ENCODE measurements at places on chromosomes 2 and 18.
A peak's percentile ranks its signal among the peaks of the same experiment; 100 is the strongest.

DNA sequence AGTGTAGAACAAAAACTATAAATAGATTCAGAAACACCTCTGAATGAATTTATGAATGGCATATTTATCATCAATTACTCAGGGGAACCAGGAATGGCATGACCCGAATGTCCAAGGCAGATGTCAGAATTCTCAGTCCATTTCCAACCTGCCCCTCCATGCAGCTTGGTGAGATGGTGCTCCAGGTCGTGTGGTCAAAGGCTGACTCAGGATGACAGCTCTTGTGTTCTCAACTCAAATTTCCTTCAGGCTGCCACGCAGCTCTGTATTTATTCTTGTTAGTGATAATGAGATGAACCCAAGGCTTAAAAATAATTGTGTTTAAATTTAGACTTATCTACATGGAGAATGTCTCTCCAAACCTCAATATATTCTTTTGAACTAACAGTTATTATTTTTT is 146.9 kb downstream of the METTL4 start:
- DNase-seq, result no peak

GRCh38 chr2:231130336-231131056 is 5.7 kb upstream of the HTR2B start:
- no peak for DNase-seq

GRCh38 chr2:37886745-37887144 is 38.3 kb upstream of the RMDN2 start:
- DNase-seq, result no peak

DNA sequence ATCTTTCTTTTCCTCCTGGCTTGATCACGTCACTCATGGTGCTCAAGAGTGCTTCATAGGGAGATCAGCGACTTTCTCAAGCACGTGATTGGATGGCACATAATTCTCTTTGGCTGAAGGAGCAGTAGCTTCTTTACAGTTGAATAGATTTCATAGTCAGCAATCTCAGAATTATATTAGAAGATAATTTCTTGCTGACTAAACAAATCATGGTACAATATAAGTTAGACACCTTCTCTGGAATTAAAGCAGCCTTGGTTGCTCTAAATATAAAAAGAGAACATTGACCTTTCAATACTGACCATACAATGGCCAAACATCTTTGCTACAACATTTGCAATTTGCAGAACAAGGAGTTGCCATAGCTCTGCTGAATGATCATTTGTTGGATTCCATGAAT is 238.5 kb upstream of the CHST9 start:
- no peak for DNase-seq

DNA sequence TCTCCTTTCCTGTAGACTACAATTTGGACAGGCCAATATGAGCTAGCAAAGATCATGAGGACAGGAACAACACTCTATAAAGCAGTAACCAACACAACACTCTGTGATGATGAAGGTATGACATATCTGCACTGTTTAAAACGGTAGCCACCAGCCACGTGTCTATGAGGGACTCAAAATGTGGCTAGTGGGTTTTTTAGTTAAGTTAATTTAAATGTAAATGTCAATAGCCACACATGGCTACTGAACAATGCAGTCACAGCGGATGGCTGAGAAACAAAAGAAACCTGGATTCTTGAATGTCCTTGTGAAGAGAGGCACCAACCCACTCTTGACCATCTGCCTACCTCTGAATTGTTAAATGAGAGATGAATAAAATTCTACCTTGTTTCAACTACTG is 33.9 kb downstream of the FANCL start:
- no peak for DNase-seq

DNA sequence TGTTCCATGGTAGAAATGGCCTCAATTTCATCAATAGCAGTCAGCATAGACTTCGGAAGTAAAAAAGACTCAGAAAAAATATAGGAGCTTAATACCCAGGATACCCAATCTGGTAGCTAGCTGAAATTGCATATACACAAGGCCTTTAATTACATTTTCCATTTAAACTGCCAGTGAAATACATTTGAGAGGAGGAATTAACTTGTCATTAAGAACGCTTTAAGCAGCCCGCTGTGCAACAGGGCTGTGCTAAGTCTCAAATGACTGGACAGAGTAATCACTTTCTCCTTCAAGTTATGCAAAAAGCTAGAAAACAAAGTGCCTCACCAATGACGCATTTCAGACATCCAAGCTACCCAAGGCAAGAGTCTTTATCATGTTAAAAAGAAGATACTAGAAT is 558.8 kb downstream of the MBD2 start:
- no peak for DNase-seq

GRCh38 chr18:50287028-50287440 is 458 bp downstream of the CXXC1 start:
- peak; percentile 39 for DNase-seq

GRCh38 chr18:4231260-4231659 is 223.8 kb downstream of the DLGAP1 start:
- DNase-seq, result no peak

GRCh38 chr2:103010751-103011150 is 248.9 kb downstream of the TMEM182 start:
- DNase-seq, result no peak

DNA sequence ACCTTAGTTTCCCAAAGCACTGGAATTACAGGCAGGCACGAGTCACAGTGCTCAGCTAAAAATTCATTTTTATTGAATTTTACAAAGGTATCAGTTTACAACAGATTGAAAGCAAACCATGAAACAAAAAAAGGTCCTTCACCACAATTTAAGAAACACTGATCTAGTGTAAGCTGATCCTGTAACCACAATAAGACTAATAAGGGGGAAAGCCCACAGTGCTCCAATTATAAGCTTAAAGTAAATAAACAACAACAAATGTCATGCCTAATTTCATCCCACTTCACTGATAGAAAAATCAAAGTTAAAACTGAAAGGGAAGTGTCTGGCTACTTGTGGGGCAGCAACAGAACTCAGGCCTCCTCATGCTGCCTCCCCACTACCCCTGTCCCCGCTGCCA is 49.2 kb downstream of the ICA1L start:
- DNase-seq, result no peak

- no peak for DNase-seq
Observed at GRCh38 chr2:234249873-234250272, 199.4 kb downstream of the SPP2 start.

- no peak for DNase-seq
Observed at GRCh38 chr2:235527806-235528469, 34.1 kb downstream of the AGAP1 start.

DNA sequence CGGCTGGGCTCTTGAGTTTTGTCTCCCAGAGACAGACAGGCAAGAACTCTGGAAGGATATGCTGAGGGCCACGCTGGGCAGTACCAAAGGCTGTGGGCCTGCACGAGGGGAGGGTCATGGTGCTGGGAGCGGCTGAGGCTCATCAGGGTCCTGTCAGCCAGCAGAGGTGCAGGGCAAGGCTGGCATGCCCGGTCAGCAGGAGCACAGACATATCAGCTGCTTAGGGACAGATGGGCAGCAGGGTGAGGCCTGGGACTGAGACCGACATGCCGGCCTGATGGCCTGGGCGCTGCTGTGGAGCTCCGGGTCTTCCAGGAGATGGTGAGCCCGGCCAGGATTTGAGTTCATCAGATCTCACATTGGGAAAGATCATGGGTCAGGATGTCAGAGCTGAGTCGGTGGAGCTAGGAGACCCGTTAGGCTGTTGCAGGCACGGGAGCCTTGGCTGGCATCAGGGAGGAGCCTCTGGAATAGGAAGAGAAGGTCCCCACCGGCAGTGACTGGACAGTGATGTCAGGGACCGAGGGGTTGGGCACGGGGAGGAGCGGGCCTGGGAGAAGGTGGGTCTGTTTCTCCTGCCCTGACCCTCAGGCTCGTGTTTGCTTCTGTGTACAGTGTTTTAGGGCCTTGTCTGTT is 18.8 kb downstream of the CNDP2 start:
- DNase-seq, result no peak

DNA sequence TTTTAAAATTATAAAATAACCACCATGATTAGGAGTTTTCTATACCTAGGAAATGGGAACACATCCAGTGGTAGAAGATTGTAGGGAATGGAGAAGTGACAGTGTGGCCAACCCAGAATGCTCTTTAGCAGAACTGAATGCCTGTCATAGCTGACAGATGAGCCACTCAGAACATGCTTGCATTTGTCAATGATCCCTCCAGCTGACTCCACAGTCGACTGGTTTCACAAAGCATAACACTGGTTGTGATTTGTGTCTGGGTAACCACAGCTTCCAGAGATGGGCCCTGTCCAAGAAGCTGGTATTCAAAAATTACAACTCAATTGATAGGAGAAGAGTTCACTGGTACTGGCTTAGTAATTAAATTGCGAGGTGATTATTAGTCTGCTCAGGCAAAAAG is 9.0 kb upstream of the CTIF start:
- DNase-seq, result no peak

DNA sequence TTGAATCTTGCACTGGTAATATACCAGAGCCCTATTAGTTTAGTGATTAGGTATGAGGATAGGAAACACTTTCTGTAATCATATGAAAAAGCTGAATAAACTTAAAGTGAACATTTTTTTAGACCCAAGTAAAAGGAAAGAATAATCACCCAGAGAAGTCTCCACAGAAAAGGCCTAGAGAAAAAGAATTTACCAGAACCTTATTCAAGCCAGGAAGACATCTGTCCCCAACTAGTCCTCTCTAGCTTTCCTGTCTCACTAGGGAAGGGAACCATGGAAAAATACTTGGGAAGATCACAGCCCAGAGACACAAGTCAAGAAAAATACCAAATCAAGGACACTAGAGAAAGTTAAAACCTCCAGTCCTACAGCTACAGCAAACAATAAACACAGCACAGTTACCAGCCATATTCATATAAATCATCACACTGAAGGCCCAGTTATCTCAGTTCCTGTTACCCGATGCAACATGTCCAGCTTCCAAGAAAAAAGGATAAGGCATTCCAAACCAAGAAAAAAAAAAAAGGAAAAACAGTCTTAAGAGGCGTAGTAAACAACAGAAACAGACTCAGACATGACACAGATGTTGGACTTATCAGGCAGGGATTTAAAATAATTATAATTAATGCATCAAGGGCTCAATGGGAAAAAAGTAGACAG is 461.5 kb downstream of the IRS1 start:
- DNase-seq, result no peak

DNA sequence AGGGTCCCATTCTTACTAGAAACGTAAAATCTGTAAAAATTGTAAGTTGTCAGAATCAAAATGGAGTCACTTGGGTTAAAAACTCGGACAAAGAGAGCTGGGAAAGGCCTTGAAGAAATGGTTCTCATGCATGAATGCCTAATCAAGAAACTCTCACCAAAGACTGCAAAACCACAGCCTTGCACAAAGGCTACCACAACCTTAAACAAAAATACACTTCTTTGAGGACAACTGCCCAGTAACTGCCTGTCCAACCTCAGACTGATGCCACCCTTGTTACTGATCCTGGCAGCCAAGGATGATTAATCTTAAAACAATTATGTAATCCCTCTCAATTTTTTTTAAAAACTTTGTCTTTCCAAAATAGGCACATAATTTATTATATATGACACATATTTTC is 299.3 kb downstream of the CCDC85A start:
- no peak for DNase-seq

GRCh38 chr2:149652526-149652925 is 65.0 kb upstream of the MMADHC start:
- DNase-seq, result no peak

DNA sequence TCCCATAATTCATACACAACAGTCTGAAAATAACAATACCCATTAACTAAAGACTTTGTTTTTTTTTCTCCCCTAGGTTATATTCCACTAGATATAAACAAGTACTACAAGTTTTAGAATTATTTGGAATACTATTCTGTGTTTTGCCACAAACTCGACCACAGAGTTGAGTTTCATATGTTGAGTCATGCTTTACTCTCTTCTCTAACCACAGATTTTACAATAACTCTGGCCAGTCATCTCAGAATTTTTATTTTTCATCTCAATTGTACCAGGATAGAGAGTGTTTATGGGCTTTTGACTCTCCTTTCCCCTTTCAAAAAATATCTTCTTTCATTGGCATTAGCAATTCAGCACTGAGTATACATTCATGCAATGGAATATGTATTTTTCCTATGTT is 348.7 kb upstream of the GALNT5 start:
- DNase-seq, result no peak

GRCh38 chr2:3778851-3779495 is 75.6 kb downstream of the DCDC2C start:
- no peak for DNase-seq

DNA sequence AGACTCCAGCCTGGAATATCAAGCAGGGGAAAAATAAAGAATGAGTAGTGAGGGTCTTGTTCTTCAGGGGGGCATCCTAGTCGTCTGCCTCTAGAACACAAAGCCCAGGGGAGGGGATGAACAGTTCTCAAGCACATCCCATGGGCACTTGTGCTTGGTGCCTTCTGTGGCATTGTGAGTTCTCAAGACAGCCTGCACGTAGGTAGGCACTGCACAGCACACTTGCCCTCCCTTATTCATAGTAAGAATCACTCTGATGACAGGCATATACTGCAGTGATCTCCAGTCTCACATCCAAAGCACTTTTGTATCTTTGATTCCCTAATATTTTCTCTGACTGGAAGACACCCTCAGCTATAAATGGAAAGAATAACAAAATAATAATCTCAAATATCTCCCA is 104.7 kb upstream of the CNGA3 start:
- DNase-seq, result no peak

GRCh38 chr2:157810037-157810436 is 66.1 kb downstream of the ACVR1 start:
- no peak for DNase-seq

DNA sequence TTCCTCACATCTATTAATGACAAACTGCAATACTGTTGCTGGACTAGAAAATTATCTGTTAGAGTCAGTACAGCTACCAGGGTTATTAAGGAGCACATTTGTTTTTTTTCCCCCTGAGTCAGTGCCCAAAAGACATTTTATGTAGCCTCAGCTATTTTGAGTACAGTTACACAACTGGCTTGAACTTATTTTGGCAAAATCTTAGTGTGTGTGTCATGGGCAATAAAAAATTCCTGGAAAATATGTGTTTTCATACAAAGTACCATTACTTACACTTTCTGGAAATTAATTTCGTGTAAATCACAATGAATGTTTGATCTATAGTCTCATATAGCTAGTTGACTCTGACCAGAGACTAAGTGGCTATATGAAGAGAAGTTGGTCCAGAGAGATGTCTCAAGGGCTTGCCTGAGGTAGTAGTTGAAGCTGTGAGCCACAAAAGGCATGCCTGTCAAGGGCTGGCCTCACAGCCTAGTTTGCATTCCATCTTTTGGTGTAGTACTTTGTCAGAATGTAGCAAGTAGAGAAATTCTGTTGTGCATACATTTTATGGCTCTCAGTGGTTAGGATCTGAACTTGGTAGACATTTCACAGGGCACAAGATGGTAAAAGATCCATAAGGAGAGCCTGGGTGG is 283.4 kb downstream of the MTX2 start:
- DNase-seq, result no peak

- no peak for DNase-seq
Observed at GRCh38 chr2:240139011-240139441, 1.4 kb downstream of the OTOS start.

- DNase-seq, result no peak
Observed at GRCh38 chr2:121386707-121387106, 101.7 kb upstream of the TFCP2L1 start.

All from K562 (cell line).